ENCODE measurements at places on chromosomes 6 and 20.

DNA sequence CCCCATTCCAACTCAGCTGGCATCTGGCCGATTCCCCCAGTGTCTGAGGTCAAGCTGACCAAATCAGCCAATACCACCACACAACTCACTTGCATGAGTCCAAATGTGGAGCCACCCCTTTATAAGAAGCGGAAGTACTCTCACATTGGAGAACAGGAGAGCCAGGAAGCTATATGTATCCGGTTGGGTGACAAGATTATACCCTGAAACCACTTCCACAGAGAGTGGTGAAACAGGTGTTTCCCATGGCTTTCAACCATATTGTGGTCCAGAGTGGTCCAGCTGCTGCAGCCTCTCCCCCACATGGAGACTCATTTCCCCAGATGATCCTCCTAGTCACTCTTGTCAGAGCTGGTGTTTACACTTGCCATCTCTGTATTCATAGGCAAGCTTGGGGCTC lies 24.0 kb upstream of the SERINC1 start:
- no peak for DNase-seq

DNA sequence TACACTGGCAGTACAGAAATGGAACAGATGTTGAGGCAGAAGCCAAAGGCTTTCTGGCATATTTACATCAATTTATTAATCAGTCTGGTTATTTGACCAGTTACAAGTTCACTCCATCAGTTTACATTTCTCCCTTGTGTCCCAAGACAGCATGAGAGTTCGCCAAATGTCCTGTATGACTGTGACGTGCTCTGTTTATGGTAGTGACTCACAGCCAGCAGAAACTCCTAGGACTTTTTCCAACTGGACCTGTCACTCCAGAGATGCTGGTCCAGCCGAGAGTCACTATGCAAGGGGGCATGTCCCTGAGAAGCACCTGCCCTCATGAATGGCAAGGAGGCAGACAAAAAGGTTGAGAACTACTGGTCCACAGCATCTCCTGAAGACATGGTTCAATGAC lies 160.0 kb downstream of the LRFN2 start:
- no peak for DNase-seq

DNA sequence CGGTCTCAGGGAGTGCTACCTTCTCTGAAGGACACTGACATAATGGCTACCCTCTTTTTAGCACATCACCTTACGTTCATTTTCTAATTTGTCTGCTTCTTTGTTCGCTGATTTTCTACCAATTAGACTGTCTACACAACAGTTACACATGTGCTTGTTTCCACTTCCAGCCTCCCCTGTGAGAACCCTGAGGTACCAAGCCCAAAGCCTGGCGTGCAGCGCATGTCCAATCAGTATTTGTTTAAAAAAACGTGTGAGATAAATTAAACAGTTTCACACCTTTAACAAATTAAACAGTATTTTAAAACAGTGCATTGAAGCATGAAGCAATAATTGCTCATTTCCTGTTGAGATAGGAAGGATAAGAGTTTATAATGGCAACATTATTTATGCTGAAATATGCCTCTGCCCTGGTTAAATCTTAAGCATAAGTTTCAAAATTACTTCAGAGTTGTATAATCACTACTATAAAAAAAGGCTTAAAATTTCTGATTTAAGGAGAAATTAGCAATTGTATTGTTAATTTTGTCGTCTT lies 88.9 kb downstream of the MAP3K5 start:
- no peak for DNase-seq

DNA sequence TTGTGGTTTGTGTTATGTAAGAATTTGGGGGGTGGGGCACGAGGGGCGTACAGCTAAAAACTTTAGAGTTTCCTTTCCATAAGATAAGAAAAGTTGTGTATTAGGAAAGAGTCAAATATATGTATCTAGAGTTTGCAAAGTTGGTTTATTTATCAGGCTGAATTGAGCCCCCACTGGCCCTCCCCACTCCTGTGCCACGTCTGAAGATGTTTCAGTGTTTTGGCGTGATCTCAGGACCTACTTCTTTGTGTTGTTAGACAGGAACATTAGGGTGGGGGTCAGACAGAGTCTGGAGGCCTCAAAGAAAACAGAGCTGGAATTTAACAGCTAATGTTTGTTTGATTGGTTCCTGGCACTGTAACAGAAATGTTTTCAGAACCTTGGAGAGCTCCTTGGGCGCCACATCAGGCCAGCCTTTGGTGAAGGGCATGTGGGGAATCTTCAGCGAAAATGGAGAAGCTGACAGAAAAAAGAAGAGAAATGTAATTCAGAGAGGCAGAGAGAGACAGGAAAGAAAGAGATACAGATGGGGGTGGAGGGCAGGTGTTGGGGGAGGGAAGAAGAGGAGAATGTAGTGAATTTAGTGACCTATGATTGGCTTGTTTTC lies 674 bp downstream of the NRSN1 start:
- no peak for DNase-seq

- DNase-seq: no peak
Measured at GRCh38 chr20:38167851-38168760, 3.0 kb upstream of the TGM2 start.

DNA sequence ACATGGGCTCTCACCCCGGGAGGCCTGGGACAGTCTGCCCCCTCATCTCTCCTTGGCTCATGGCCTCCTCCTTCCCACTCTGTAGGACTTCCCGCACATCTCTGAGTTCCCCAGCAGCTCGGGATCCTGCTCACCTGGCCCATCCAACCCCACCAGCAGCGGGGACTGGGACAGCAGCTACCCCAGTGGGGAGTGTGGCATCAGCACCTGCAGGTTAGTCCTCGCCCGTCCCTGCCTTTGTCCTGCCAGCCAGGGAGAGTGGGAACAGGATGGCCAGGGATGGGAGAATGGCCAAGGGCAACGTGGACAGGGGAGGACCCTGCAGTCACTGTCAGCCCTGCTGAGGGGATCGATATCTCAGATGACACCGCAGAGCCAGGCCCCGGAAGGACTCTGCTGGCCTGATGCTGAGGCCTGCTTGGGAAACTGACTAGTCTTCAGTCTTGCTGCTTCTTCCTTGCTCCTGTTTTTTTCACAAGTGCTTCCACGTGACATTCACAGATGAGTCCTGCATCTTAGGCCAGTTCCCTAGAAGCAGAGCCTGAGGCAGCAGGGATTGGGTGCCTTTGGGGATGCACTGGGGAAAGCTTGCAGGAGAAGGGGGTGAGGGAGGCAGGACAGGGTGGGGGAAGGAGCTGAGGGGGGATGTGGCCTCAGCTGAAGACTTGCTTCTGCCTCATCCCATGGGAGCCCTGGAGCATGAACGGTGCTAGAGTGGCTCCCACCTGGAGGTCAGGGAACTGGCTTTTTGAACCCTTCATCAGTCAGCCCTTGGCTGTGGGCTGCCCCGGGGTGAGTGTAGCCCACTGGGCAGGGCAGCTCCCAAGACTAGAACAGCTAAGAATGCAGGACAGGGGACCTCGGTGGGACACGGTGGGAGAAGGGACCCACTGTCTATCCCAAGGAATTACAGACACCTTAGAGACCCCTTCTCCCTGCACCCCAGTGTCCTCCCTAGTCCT lies 120.1 kb downstream of the JPH2 start:
- no peak for DNase-seq

DNA sequence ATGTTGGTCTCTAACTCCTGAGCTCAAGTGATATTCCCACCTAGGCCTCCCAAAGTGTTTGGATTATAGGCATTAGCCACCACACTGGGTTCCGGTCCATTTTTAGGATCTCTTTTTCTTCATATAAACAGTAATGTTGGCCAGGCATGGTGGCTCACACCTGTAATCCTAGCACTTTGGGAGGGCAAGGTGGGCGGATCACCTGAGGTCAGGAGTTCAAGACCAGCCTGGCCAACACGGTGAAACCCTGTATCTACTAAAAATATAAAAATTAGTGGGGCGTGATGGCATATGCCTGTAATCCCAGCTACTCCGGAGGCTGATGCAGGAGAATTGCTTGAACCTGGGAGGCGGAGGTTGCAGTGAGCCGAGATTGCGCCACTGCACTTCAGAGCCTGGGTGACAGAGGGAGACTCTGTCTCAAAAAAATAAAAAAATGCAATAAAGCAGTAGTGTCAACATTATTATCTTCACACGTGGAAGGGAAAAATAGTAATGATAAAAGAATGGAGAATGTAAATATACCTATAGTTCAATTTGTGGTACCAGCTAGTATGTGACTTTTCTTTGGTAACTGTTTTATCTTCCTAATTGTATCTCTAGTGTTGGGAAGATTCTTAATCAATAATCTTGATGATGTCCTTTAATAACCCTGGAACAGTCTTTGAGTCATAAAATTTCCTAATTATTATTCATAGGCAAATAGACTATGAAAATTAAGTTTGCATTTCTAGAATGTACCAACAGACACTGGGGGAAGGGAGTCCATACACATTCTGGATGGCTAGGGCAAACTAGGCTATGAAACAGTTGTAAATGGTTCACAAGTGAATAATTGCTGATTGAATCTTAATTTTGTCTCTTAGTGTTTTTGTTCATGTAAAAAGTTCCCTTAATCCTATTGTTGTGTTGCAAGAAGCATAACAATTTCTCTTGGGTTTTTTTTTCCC lies 3.6 kb downstream of the PARD6B start:
- no peak for DNase-seq

DNA sequence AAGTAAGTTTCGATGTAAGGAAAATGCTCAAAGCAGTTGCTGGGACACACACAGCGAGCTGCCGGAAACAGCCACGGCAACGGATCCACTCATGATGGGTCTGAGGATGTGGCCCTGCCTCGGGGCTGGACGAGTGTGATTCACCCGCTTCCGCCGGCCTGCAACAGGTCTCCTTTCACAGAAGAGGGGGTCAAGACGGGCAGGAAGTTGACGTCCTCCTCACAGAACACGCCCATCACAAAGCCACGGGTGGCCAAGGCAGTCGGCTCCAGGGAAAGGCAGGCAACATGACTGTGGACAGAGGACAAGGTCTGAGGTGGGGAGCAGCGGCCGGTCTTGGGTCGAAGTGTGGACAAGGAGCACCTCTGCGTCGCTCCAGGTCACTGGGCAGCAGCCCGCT lies 29.9 kb upstream of the SMOC2 start:
- DNase-seq: no peak

- DNase-seq: no peak
Measured at GRCh38 chr6:107056796-107057195, 28.8 kb downstream of the MTRES1 start.

DNA sequence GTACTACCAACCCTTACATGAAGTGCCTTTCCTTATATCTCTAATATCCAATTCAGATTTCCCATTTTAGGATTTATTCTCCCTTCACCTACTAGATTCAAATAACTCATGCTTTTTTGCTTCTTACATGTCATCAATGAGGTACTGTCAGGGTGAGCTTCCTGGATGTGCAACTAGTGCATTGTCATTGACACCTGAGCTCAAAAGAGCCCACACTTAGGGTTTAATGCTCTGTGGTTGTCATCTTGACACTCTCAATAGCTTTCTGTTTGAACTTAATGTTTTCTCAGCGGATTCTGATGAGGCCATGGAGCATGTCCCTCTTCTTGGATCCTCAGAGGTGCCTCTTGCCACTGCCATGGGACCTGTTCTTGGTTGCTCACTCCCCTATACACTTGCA lies 1033.3 kb upstream of the EYS start:
- DNase-seq: no peak

DNA sequence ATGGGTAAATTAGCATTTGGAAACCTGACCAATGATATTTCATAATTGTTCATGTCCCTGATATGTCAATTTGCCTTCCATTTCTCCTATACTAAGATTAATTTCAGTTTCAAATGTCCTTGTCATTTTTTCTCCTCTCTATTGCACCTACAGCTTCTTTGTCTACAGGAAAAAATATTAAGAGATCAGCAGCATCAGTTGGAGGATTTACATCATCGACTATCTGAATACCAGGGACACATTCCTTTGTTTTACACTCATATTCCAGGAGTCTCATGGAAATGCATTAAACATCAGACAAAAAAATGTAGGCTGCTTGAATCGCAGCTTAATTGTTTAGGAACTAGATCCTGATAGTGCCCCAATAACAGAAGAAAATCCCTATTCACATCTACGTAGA lies 188.2 kb downstream of the PRKN start:
- DNase-seq: no peak

- no peak for DNase-seq
Measured at GRCh38 chr20:59789686-59790085, 143.8 kb downstream of the SYCP2 start.

Data from stimulated activated CD4-positive, alpha-beta T cell treated with anti-CD3 and anti-CD28 coated beads, Interleukin-1b, Interleukin-23, amount 100 ng/mL, for 1 hour (primary cell).